ENCODE measurements at places on chromosomes 1 and 21.

GRCh38 chr1:172405912-172406311 is 14.6 kb upstream of the C1orf105 start:
- DNase-seq = no peak

DNA sequence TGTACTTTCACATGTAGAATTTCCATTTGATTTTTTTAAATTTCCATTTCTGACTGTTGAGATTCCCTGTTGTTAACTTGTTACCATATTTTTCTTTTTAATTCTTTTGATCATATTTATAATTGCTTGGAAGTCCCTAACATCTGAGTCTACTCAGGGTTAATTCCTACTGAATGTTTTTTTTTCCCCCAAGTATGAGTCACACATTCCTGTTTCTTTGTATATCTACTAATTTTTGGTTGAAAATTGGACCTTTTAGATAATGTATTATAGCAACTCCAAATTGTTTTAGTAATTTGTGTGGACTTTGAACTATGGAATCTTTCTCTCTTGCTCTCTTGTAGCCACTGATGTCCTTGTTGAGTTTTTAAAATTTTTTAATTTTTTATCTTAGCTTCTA is 54.6 kb downstream of the STXBP3 start:
- no peak for DNase-seq

GRCh38 chr1:210814382-210815123 is 319.4 kb downstream of the KCNH1 start:
- DNase-seq = no peak

- DNase-seq = no peak
These were observed 83.9 kb downstream of the MAST2 start for GRCh38 chr1:45887156-45887842.

DNA sequence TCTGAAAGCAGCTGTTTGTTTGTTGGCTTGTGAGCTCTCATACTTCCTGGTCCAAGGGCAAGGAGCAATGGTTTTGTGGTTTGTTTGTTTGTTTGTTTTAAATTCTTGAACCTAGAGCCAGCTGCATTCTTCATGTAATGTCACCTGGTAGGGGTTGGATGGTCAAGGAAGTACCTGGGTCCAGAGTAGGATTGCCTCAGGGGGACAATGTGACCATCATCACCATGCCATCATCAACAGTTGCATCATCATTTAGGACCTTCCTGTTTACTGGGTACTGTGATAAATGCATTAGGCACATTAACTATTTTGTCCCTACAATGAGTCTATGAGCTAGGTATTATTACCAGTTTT is 14.7 kb upstream of the MYOG start:
- DNase-seq = no peak

DNA sequence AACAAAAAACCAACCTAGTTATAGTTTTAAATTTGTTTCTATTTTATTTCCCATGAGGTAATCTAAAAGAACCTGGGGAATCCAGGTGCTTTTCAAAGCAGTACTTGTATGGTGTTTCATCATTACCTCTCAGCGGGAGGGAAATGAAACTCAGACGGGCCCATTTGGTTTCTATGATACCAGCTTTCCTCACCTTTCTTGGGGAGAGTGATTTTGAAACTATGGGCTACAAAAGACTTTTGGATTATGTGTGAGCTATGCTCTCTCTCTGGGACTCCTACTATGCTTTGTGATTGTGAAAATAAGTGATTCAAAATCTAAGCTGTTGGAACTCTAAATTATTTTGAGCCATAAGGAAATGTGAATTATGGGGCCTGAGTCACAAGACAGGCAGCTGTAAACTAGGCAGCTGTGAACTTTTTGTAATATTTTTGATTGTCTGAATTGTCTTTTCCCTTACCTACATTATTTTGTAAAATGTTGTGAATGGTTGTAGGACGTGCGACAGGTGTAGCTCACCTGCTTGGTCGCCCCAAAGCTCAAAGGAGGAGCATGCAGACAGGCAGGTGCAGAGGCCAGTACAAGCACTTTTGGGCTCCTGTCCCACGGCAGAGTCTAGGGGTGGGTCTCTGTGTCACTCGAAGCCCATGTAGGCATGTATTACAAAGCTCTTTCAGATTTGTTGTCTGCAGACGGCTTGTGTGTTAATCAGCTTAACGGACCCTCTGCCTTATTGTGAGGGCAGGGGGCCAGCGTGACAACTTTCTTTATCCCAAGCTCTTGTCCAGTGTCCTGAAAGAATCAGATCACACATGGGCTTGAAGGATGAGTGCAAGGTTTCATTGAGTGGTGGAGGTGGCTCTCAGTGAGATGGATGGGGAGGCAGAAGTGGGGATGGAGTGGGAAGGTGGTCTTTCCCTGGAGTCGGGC is 64.8 kb upstream of the BACH1 start:
- no peak for DNase-seq

DNA sequence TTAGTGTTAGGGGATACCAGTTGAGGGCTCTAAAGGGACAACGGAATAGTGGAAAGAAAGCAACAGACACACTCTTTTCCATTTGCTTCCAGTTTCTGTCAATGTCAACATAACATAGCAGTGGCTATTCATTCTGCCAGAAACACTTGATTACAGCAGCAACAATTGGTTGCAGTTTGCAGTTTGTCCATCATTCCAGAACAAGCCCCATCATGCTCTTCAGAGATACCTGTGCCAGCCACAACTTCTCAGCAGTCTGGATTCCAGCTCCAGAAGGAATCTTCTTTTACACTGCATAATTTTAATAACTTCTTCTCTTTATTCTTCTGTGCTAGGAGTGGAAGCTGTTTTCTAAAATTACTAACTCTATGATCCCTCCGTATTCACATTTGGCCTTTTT is 1521.4 kb downstream of the PLA2G4A start:
- DNase-seq = no peak

DNA sequence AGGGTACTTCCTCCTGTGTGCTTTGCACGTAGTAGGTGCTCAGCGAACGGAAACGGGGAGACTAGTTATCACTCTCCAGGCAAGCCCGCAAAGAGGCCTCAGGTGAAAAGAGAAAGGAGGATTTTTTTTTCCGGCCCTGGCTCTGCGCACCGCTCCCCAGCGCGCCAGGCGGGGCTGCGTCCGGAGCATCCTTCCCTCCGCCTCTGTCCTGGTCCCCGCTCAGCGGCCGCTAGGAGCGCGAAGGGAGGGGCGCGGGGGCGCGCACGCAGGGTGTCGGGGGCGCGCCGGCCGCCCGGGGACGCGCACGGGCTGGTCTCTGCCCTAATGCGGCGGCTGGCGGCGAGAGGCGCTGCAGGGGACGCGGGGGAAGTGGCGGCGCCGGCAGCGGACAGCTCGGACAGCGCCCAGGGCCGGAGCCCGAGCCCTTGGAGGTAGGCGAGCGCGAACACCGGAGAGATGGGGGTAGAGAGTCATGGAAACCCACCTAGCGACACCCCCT is 42.3 kb upstream of the NFASC start:
- peak; percentile 36 for DNase-seq

DNA sequence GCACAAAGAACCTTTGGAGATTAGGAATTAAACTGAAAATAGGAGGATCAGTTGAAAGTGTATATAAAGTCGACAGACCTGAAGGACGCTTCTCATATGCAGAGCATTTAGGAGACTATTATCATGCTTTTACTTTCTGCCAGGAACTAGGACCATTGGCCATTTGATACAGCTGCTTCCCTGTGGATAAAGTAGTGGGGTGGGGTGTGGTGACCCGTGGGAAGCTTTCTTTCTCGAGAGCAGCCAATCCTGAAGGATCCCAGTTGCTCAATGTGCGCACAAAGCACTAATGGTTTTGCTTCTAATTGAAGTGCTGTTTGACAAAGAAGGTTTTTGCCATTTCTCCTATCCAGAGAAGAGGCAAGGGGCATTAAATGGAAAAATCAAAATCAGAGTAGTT is 14.9 kb upstream of the CD55 start:
- DNase-seq = no peak

DNA sequence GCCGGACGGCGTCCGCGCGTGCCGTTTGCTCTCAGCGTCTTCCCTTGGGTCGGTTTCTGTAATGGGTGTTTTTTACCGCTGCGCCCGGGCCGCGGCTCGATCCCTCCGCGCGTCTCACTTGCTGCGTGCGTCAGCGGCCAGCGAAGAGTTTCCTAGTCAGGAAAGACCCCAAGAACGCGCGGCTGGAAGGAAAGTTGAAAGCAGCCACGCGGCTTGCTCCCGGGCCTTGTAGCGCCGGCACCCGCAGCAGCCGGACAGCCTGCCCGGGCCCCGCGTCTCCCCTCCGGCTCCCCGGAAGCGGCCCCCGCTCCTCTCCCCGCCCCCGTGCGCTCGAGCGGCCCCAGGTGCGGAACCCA is 159.8 kb downstream of the RUNX1 start:
- no peak for DNase-seq

GRCh38 chr1:21237446-21238088 is 52.7 kb downstream of the ECE1 start:
- DNase-seq = no peak

GRCh38 chr1:208421486-208421885 is 177.3 kb upstream of the PLXNA2 start:
- DNase-seq = no peak

DNA sequence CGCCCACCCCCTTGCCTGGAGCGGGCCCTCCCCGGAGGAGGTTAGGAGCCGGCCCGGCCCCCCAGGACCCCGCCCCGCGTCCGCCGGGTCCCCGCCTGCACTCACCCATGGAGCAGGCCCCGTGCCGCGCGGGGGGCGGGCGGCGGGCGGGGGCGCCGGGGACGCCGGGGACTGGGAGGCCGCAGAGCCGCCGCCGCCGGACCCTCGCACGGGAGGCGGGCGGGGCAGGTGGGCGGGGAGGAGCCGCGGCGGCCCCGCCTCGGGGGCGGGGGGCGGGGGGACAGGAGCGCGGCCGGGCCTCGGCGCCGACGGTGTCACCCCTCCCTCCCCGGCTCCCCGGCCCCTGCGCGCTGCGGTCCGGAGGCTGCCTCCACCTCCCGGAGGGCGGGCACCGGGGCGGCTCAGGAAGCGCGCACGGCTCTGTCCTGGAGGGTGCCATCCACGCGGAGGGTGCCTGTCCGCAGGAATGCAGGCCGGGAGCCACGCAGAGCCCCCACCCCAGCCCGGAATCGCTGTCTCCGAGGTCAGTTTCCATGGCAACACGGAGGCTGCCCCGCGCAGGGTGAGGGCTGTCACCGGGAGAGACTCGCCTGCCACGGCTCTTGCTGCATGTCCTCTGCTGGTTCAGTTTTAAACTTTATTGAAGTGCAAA is 5.9 kb upstream of the PLEKHG5 start:
- no peak for DNase-seq

DNA sequence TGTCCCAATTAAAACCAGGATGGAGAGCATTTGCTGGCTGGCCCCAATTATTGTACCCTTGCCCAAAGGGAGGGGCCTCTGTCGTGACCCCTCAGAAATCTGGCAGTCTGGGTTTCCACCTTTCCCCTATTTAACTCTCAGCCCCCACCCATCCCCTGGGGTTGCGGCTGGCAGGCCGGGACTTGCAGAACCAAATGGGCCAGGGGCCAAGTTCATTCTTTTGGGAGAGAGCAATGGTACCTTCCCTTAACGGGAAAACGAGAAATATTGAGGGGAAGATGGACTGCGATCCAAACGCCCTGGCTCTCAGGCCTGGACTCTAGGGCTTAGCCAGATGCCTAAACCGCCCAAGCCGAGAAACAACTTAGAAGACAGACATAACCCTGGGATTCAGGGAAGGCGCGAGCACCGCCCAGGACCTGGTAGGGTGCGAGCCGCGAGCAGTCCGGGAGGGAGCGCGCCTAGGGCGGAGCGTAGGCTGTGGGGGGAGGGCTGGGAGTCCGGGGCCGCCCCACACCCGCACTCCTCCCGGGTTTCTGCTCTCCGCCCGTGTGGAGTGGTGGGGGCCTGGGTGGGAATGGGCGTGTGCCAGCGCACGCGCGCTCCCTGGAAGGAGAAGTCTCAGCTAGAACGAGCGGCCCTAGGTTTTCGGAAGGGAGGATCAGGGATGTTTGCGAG is at the start of gene SLC27A3:
SLC27A3 (plus strand) TSS at position 628 of the 678 bp plus-strand sequence. CDS start 91 bp downstream, outside the sequence.
- no peak for DNase-seq

DNA sequence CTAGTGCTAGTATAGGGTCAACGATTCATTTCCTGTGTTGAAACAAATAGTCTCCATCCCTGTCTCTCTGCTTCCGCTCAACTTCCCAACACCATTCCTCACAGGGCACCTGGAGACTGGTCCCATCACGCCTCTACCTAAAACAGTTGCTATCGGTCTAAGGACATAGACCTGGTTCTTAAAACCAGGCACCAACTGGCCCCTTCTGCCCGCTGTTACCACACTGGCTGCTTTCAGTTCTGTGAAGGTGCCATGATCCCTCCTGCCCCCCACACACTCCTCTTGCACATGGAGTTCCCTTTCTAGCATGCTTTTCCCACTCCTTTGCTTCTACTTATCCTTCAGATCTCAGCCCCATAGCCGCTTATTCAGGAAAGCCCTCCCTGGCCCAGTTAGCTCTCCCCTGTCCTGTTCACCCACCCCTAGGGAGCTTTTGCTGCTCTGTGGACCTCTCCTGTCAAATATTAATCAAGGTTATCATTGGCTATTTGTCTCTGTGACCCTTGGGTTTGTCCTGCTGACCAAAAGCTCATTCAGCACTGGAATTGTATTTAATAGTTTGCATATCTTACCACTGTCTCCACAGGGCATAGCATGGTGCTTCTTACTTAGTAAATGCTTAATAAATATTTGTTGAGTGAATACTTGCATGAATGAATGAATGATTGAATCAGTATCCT is 11.9 kb upstream of the KPRP start:
- DNase-seq = no peak

GRCh38 chr1:185987611-185988321 is 253.6 kb downstream of the HMCN1 start:
- no peak for DNase-seq

- no peak for DNase-seq
These were observed 13.9 kb downstream of the PALMD start for GRCh38 chr1:99659755-99660210.

DNA sequence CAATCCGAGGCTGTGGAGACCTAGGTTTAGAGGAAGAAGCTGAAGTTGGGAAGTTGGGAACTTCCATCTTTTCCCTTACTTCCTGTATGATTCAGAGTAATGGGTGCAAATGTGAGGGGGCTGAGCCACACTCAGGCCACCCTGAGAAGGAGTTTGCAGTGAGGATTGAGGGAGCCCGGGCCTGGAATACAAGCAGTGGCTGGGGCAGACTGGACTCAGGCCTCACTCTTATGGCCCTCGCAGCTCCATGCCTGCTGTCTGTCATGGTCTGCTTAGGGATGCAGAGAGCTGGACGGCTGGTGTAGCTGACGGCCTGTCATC is 73.7 kb upstream of the RAB4A start:
- DNase-seq = no peak
